ENCODE measurements at places on chromosomes 16 and 17.

DNA sequence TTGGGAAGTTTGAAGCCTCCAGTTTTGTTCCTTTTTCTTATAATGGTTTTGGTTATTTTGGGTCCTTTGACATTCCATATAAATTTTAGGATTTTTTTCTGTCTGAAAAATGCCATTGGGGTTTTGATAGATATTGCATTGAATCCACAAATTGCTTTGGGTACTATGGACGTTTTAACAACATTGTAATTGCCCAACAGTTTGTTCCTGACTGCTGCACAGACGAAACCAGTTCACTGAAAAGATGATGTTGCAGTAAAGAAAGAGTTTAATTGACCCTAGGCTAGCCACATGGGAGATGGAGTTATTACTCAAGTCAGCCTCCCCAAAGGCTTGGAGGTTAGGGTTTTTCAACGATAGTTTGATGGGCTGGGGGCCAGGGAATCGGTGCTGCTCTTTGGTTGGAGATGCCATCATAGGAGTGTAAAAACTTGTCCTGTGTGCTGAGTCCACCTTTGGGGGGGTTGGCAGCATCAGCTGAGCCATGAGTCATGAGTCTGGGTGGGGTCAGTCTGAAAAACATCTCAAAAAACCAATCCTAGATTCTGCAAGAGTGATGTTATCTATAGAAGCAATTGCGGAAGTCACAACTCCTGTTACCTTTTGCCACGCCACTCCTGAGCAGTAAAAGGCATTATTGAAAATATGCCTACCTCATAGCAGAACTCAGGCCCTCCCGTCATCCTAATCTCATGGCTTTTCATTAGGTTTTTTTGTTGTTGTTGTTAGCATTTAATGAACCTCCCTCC, 2.7 kb upstream of the PRSS41 start:
- DNase-seq, result no peak

GRCh38 chr17:8896641-8897635, 29.5 kb upstream of the PIK3R6 start:
- DNase-seq, result no peak

- no peak for DNase-seq
Observed at GRCh38 chr17:67833946-67834631, 8.8 kb downstream of the BPTF start.

- DNase-seq, result no peak
Observed at GRCh38 chr17:82943339-82943738, 103.5 kb upstream of the ZNF750 start.

DNA sequence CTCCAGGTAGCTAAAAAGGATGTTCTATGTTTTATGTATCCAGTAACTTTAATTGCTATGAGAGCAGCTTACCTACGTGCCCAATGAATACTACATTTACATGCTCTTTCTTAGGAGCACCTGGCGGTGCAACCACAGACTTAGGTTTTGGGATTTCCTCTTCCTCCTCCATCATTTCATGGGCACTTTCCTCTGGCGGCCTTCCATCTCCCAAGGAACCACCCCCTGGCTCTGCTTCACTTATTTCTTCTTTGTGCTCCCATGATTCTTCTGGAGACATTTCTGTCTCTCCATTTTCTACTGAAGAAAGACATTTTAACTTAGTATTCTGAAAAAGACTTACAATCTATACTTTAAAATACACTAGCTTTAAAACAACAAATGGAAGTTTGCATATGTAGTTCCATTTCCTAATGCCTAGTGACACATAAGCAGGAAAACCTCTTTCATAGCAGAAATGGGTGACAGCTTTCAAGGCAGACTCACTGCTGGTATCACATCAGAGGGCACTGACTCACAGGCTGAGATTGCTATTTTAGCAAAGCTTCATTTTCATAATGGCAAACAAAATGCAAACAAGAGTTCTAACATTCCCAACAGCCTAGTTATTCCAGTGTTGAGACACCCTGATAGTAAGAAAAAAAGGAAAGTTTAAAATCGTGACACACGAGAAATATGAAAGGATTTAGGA, 19.1 kb downstream of the GSPT1 start:
- DNase-seq, result no peak

Measured in stimulated activated CD8-positive, alpha-beta memory T cell treated with anti-CD3 and anti-CD28 coated beads, Interleukin-15, amount 100 ng/mL, for 4 hours (primary cell).